ENCODE measurements at places on chromosomes 7 and 10.

DNA sequence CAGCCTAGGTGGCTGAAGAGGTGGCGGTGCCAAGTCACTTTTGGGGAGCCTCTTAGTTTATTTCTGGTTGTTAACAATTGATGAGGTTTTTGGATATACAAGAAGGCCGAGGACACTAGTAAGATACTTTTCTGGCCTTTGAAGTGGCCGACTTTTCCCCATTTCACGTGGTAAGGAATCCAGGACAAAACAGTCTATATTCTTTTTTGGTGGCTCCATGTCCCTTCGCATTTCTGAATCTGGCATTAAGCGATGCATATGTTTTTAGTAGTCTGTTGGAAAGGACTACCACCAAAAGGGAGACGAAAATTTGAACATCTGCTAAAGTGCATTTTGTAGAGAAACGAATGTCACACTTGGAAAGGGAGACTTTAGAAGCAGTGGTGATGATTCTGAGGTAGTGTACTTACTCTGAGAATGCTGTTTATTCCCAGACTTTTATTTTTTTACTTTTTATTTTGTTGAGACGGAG lies 1.5 kb downstream of the MLLT10 start:
- DNase-seq, result no peak

DNA sequence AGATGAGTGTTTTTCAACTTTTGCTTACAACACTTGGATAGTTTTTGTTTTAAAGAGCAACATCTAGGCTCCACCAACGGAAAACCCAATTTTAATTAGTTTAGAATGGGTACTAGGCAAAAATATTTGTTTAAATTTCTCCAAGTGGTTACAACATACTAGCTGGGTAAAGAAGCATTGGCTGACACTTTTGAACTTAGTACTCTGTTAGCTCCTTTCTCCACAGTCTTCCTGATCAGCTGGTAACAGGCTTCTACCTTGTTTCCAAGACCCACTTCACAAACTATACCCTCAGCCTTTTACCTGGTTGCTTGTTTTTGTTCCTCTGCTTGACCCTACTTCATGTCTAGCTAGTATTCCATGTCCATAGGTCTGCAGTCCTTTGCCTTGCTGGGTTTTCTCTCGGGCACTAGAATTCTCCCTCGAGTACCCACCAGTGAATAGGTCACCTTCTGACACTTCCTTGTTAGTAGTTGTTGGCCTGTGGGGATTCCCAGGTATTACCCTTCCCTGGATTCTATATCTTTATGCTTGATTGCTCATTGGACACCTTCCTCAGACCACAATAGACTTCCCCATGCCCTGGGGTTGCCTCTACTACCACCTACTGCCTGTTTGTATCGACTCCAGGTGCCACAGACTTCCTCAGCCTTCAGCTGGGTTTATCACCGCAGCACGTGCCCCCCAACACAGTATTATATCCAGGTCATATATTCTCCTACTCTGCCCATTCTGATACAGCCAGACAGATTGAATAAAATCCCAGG lies 42.0 kb downstream of the PRPS1L1 start:
- no peak for DNase-seq

- no peak for DNase-seq
Measured at GRCh38 chr7:123757095-123757494, 8.3 kb upstream of the WASL start.

DNA sequence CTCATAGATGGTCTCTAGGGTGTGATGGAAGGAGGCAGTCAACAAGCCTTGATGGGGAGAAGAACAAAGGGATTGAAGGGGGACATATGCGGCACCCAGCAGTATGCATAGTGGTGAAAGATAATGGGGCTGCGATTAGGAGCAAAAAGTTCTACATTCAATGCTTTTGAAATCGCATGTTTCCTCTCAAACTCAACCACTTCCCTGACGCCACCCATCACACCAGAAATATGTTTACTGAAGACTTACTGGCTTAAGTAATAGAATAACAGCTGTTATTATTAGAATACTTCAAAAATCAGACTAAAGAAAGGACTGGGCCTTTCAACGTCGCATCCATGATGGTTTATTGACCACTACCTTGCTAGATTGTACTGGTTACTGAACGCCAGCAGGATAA lies 31.5 kb downstream of the MKRN1 start:
- DNase-seq, result no peak

GRCh38 chr7:23963461-23964165 lies 253.6 kb downstream of the STK31 start:
- no peak for DNase-seq

DNA sequence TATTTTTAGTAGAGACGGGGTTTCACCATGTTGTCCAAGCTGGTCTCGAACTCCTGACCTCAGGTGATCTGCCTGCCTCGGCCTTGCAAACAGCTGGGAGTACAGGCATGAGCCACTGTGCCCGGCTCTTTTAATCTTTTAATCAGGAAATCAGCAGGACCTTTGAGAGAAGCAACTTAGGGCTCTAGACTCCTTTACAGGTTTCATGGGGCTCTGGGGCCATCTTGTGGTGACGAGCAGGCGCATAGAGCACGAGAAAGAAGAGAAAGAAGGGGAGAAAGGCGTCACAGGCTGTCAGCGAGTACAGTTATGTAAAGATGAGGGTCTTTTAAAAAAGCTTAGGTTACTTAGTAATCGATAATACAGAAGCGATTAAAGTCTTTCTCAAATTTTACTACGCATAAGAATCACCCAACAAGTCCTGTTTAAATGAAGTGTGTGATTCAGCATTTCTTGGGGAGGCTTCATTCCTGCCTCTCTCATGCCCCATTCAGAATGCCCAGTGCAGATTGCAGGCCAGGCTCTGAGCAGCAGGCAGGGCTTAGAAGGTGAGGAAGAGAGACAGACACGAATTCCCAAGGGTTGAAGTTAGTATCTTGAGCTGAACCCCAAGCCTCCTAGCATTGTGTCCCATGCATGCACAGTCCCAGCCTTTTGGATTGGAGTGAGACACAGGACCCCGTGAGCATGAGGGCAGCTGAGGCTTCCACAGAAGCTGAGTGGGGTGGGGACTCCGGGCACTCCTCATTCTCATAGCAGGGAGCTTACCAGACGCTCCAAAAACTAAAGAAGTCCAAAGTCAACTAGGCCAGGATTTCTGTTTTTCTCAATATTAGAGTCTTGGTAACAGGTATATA lies 23.6 kb upstream of the PFKP start:
- no peak for DNase-seq

All from stimulated activated CD8-positive, alpha-beta memory T cell treated with anti-CD3 and anti-CD28 coated beads, Interleukin-15, amount 100 ng/mL, for 4 hours (primary cell).